SHP77 (cell line): ENCODE measurements at places on chromosomes 1 and 21.

DNA sequence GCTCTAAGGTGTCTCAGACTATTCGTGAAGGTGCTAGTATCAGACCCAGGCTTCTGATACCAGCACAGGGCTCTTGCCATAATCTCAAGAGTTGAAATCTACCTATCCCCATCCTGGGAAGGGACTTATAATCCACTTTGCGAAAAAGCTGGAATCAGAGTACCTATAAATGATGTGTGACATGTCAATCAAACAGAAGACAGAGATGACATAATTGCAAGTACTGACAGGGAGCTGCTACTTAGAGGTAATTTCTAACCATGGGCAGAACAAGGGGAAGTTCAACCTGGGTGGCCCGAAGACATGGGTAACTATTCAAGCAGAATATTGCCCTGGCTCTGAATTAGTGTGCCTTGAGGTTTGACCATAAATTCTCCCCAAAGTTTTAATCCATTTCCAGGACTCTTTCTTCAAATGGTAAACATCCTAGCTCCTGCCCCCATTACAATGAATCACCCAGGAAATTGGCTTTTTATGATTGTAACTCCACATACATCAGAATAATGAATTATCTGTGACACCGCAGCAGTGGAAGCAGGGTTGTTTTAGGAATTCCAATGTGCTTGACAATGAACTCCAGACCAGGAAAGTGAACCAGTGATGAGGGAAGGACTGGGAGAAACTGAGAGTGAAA, 37.2 kb downstream of the KANK4 start:
- DNase-seq, result no peak

DNA sequence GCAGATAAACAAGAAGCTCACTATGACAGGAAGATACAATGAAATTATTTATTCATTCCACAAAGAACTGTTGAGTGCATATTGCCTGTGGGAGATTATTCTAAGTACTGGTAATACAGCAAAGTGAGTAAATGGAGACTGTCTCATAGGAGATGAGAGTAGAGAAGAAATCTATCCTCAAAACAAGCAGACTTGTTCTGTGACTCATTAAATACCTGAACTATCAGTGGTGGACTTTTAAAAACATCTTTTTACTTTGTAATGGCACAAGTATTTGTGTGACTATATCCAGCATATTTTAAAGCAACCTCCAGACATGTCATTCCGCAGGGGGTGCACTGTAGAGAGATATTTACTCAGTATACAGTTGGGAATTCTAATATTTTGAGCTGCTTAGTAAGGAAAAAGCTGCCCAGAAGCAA, 259.2 kb downstream of the FMN2 start:
- DNase-seq, result no peak

- no peak for DNase-seq
These were observed 30.0 kb downstream of the FAM78B start for GRCh38 chr1:166136699-166137401.

GRCh38 chr1:108077991-108078390, 113.0 kb upstream of the VAV3 start:
- no peak for DNase-seq

- DNase-seq, result no peak
These were observed 111.2 kb upstream of the JUN start for GRCh38 chr1:58895082-58895481.

- no peak for DNase-seq
These were observed 205.2 kb downstream of the RHOU start for GRCh38 chr1:228940526-228940925.

- no peak for DNase-seq
These were observed 126.8 kb upstream of the EDN2 start for GRCh38 chr1:41611068-41611931.

- DNase-seq, result no peak
These were observed 48.4 kb upstream of the CD34 start for GRCh38 chr1:207959141-207959825.

DNA sequence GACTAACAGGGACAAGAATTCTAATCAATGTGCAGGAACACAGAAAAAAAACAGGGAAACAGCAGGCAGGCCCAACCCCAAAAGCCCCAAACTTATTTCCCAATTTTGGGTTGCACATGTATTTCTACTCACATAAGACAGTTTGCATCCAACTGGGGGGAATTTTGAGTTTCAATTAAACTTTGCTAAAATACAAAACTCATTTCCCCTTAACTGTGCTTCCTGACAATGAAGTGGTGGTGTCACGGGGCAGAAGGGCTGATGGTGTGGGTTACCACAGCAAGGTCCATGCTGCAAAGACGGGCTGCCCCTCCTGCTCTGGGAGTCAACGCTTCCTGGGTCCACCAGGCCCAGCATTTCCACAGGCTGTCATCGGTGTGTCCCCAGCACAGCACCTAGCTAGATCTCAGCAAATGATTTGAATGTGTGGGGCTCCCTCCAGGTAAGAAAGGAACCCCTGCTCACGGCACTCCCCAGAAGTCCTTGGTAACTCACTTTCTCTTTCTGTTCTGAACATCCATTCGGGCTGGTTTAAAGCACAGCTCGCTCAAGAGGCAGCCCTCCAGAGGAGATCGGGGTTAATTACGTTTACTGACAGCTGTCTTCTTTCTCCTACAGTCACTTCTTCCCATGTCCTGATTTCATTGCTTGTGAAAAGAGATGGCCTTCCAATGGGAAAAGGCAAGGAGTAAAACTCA, 27.4 kb downstream of the HIVEP3 start:
- peak; percentile 14 for DNase-seq

- no peak for DNase-seq
These were observed 78.6 kb downstream of the RGS2 start for GRCh38 chr1:192887426-192887825.

- DNase-seq, result no peak
These were observed 167.9 kb downstream of the KCNJ6 start for GRCh38 chr21:37748351-37748750.

DNA sequence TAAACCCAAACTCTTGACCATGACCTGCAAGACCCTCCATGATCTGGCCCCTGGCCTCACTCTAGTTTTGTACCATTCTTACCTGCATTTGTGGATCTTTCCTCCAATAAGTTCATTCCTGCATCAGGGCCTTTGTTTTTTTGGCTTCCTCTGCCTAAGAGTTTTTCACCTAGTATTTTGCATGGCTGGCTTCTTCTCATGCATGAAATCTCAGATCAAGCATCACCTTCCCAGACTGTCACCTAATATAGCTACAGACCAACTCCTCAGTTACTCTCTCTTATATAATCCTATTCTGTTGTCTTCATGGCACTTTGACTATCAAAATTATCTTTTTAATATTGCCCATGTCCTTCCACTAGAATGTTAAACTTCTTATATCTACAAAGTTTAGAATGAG, 54.2 kb downstream of the BTBD8 start:
- DNase-seq, result no peak

- no peak for DNase-seq
These were observed 39.7 kb downstream of the MRPL37 start for GRCh38 chr1:54239631-54240031.

GRCh38 chr1:229952670-229953520, 114.1 kb upstream of the GALNT2 start:
- no peak for DNase-seq

- no peak for DNase-seq
These were observed 6.7 kb upstream of the VSIG8 start for GRCh38 chr1:159869173-159869572.

DNA sequence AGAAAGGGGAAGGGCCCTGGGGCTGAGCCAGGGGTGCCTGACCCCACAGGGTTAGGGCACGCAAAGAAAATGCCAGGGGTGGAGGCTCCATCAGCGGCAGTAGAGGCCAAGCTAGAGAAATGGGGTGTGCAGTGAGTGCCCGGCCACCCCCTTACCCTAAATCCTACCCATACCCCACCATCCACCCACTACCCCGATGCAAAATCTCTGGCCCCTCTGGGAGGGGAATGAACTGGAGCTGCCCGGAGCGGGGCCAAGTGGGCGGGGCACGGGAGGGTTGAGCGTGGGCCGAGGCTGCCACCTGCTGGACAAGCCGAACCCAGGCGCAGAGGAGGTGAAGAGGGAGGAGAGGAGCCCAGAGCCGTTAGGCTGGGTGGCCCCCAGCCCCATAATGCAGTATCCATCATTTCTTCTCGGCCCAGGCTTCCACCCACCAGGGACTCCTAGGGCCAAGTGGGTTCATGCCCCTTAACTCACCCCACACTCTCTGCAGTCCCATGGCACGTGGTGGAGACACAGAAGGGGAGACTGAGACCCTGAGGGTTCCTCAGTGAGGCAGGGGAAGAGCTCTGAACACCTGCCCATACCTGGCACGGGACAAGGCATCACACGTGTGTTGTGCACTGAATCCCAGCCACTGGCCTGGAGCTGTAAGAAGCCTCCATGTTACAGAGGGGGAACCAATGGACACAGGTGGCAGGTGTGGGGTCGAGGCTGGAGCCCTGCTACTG, 1.4 kb upstream of the C1QC start:
- peak; percentile 16 for DNase-seq

DNA sequence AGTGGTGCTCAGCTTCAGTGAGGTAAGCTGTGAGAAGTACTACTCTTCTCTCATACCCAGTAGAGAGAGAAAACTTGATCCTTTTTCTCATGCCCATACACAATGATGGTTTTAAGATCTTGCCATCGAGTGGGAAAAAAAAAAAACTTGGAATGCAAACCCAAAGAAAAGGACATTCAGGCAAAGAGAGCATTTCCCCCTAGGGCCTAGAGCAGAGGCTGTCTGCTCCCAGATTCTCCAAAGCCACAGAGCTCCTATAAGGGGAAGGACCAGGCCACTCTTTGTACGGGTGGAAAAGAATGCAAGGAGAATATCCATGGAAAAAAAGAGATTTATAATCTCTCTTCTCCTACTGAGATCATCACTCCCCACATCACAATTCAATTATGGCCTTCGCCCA, 34.9 kb downstream of the MROH9 start:
- no peak for DNase-seq

DNA sequence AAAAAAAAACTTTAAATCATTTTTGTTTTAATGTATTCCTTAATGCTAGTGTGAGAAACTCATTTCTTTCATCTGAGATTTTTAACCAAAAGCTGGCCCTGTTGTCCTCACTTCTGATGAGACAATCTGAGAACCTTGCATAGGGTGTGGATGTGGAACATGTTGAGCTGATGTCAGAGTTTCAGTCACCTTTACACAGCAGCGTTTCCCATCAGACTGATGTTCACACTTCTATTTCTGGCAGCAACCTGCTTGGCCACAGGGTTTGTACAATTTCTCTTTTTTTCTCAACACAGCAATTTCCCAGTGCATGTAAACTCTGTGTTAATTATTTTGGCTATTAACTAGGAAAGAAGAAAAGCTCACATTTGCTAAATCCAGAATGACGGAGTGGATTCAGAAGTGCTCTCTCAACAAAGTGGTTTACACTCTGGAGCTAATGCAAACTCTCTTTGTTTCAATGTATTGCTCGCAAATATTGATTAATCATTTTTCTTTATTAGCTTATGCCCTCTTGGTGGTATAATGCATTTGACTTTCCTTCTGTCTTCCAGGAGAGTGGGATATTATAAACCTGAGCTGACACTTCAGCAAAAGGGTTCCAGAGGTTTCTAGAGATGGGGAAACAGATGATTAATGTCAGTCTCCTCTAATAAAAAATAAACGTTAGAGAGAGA, 70.5 kb upstream of the HSPA13 start:
- no peak for DNase-seq

GRCh38 chr21:38965910-38966504, 160.3 kb downstream of the ETS2 start:
- DNase-seq, result peak; percentile 96

DNA sequence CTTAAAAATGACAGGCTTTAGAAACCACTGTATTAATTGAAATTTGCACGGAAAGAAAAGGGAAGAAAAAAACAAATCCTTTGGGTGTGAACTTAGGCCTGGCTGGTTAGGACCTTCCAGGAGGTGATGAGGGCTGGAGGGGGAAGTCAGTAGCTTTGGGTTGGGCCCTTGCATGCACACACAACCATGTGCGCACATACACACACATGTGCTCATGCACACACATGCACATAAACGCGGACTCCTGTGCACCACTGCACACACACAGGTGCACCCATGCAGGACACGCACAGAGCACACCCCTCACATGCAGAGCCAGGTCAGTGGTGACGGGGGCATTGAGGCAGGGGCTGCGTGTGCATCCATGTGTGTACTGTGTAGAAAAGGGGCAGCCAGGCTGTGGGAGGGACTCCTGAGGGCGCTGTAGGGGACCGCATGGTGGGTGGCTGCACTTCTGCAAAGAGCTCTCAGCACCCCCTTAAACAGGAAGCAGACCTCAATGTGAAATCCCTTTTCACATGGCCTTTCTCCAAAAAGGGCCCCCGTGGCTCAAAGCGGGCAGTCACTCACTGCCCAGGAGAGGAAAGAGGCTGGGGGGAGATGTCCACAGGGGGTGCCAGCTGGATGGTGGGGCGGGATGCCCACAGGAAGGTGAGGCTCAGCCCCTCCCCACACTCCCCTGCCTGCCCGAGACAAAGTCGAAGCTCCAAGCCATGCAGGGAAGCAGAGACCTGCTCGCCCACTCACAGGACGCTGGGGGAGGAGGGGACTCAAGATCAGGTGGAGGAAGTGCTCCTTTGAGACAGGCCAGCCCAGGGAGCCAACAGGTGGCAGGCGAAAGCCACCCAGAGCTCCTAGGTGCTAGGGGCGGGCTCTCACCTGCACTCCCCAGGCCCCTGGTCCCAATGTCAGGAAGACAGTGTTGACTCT, 95.2 kb downstream of the ITPKB start:
- no peak for DNase-seq

- no peak for DNase-seq
These were observed 47.7 kb upstream of the C8B start for GRCh38 chr1:57013522-57013921.

DNA sequence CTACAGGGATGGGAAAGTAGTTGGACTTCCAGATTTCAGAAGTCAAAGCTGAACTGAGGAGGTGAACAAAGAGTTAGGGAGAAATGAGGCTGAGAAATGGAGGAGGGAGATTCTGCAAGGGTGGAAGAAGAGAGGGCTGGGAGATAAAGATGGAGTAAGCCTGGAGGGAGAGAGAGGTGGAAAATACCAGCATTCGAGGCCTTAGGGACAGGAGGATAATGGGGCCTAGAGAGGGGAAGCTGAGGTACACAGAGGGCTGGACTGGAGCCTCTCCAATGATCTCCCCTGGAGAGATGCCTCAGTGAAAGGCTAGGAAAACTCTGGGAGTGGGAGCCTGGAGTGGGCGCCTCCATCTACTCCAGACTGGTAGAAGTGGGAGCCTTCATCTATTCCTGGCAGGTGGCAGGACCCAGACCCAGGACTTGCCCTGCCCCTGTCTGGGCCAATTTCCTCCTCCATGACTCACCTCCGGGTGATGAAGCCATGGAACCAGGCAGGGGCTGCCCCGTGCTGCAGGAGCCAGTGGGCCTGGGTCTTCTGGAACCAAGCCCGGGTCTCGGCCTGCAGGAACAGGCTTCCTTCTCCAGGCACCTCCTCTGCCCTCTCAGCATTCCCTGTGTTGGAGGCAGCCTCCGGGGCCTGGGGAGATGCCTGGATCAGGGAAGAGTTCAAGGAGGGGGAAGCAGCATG, 1.9 kb downstream of the SH2D2A start:
- DNase-seq, result no peak
